Stimulated activated CD8-positive, alpha-beta memory T cell treated with anti-CD3 and anti-CD28 coated beads, Interleukin-2, amount 100 ng/mL, for 1 hour (primary cell): ENCODE measurements at places on chromosomes 1 and 21.

DNA sequence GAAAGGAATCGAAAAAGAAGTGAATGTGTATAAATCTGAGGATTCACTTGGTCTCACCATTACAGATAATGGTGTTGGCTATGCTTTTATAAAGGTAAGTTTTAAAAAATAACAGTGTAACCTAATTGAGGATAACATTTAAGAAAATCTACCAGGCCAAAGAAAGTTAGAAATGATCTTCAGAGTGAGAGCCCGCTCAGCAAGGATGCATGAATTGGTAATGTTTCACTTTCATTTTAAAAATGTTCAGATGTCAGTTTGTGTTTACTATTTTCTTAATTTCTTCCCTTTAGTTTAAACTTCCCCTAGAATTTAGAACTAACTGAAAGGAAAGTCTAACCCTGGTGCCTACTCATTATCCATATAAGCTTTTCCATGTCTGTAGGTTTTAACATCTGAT, 35.0 kb downstream of the GIPC2 start:
- DNase-seq: no peak

- no peak for DNase-seq
Observed at GRCh38 chr1:156346636-156347035, 8.3 kb downstream of the TSACC start.

DNA sequence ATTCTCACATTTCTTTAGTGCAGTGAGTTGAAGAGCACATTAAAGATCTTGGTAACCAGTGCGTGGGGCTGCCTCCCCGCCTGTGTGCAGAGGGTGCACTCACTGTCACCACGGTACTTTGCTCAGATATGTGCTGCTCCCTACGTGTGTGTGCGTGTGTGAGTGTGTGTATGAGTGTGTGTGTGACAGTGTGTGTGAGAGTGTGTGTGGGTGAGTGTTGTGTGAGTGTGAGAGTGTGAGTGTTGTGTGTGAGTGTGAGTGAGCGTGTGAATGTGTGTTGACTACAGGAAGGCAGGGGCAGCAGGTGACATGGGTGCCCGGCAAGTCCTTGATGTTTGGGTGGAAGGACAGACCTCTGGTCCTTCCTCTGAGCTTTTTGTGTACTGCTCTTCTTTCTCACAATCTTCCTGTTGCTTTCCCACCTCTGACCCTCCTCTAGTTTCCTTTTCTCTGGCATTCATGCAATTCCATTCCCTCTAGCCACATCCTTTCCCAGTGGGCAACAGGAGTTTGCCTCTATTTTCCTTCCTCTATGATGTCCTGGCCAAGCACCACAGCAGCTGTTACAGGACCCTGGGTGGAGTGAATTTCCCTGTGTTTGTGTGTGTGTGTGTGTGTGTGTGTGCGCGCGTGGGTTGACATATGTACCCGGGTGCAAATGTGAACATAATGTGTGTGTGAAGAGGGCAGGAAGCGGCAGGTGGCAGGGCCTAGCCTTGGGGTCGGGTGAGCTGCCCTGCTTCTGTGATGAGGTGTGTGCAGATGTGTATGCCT, 19.8 kb downstream of the LHX4 start:
- no peak for DNase-seq

- DNase-seq: no peak
Observed at GRCh38 chr21:42174173-42174572, 44.8 kb upstream of the ABCG1 start.

- DNase-seq: no peak
Observed at GRCh38 chr1:39752703-39753102, 14.0 kb downstream of the PPIE start.

DNA sequence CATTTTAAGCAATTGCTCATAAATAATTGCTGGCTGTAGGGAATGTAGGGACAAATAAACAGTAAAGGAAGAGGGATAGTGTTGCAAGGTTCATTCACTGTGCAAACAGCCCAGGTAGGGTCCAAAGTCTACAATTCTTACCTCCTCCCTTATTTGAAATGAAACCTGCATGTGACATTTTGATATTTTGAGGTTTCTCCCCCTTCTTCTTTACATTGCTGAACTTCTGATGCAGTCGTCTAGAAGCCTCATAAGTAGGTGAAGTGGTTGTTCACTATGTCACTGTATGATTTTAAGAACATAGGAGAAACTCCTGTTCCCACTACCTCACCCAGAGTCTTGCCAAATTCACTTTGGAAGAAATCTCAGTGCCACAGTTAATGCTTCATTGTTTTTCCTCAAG, 16.1 kb downstream of the F5 start:
- no peak for DNase-seq

- DNase-seq: no peak
Observed at GRCh38 chr1:17904290-17904689, 149.2 kb downstream of the ACTL8 start.

DNA sequence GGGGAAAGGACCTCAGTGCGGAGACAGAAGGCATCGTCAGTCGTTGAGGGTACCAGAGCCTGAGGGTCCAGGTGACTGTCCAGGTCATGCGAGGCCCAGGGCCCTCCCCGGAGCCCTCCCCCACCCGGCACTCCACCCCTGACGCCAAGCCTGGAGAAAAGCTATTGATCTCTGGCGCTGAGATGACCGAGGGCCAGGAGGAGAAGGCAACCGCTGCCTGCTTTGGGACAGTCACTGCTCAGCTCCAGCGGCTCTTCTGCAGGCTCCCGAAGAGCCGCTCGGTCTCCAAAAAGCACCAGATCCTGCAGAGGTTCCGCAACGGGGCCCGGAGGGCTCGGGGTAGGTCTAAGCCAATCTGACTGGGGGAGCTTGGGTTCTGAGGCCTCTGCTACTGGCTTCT, 10.9 kb downstream of the RASSF5 start:
- no peak for DNase-seq

GRCh38 chr21:36184545-36184944, 27.9 kb downstream of the DOP1B start:
- no peak for DNase-seq

DNA sequence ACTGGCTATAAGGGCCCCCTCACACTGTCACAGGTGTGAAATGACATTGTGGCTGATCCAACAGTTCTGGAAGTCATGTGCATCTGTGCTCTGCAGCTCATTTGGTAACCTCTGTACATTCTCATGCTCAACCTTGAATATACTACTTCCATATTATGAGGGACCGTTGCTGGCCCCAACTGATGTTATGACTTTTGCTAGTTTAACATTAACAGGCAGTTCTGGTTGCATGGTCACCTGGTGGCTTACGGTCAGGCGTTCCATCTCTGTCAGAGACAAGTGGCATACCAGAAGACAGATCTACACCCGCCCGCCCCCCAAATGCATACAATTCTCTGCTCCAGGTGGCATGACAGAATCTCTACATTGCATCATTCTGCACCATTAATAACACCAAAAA, 6.0 kb upstream of the DIP2A start:
- DNase-seq: no peak

DNA sequence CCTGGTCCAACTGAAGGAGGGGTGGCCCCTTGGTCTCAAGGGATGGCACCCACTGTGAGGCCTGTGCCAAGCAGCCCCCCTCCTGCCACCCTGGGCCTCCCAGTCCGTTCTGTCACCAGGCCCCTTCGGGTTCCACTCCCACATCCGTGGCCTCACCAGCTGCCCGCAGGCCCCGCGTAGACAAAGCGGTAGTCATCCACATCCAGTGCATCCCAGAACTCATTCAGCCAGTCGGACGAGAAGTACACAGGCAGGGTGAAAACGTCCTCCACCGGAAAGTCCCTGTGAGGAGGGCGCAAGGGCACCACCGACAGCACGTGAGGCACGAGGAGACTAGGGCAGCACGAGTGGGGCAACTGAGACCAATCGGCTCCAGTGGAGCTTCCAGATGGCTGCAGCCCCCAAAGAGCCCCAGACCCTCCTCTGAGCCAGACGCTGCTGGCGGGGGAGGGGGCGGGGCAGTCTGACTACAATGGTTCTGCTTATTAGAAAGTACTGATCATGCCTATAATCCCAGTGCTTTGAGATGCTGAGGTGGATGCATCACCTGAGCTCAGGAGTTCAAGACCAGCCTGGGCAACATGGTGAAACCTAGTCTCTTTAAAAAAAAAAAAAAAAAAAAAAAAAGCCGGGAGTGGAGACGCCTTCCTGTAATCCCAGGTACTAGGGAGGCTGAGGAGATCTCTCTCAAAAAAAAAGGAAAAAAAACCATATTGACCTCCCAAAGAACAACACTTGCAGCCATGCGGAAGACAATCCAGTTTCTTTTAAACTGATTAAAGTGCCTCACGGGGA, 1.2 kb downstream of the JMJD4 start:
- no peak for DNase-seq

DNA sequence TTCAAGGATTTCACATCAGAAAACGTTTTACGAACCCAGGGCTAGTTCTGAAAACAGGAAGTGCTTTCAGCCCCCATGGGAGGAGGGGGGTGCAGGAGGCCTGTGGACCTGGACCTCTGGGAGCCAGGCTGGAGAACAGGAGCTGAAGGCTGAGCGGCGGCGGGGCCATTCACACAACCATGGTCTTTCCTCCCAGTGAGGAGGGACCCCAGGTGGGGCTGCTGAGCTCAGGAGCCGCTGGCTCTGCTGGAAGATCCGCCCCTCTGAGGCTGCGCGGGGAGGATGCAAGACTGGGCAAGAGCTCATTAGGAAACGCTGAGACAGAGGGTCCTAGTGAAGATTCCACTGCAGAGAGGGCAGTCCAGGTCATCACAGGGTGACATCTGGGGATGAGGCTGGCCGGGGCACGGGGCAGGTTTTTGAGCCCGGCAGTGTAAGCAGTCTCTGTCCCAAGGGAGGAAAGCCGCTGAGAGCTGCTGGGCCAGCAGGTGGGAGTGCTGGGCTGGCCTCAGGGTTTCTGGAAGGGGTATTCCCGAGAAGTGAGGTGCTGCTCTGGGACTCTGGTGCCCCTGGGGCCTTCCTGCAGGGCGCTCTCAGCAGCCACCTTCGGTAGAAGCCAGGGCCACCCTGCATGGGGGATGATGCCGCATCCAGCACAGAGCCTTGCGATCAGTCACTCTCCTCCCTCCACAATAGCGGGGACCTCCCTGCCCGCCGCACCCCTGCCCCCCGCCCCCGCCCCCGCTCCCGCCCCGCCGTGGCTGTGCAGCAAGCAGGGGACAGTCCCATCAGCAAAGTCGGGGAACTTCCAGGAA, 7.5 kb downstream of the MX2 start:
- no peak for DNase-seq

GRCh38 chr1:164731161-164731876, 172.3 kb downstream of the PBX1 start:
- no peak for DNase-seq

GRCh38 chr1:91928026-91928425, 21.2 kb upstream of the BRDT start:
- no peak for DNase-seq

DNA sequence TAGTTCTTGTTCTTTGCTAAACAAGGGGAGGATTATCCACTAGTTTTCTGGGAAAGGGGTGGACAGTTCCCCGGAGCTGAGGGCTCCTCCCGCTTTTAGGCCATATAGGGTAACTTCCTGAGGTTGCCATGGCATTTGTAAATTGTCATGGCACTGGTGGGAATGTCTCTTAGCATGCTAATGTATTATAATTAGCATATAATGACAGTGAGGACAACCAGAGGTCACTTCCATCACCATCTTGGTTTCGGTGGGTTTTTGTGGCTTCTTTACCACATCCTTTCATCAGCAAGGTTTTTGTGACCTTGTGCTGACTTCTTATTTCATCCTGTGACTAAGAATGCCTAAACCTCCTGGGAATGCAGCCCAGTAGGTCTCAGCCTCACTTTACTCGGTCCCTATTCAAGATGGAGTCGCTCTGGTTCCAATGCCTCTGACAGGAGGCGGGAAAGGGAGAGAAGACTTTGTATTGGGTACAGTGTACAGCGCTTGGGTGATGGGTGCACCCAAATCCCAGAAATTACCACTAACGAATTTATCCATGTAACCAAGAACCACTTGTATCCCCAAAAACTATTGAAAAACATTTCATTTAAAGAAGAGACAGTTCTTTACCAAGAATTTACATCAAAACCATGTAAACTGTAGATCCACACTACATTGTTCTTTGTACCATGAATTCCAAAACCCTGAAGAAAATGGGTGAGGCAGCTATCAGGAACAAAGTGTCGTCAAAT, 8.7 kb upstream of the SLC2A5 start:
- DNase-seq: no peak

DNA sequence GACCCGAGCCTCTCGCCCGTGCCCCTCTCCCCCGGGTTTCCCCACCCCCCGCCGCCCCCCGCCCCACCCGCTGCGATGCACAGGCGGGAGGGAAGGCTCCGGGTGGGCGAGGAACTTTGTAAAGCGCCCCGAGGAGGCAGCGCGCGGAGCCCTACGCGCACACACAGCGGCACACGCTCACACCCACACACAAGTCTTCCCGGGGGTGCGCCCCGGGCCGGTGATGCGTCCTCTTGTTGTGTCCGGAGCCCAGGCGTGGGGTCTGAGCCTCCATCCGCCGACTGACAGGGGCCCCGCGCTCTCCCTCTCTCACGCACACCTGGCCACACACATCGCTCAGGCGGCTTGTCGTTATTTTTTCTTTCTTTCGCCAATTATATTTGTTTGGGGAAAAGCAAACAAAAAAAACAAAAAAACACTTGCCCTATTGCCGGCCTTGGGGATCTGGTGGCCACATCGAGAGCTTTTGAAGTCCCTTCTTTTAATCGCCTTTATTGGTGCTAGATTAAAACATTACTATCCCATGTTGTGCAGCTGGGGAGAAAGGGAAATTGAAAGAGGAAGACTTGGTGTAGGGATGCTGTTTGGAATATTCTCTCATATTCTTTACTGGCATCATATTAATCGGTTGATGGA, 770 bp downstream of the NTNG1 start:
- DNase-seq: no peak

- DNase-seq: no peak
Observed at GRCh38 chr1:15332952-15333715, 76.6 kb upstream of the EFHD2 start.

DNA sequence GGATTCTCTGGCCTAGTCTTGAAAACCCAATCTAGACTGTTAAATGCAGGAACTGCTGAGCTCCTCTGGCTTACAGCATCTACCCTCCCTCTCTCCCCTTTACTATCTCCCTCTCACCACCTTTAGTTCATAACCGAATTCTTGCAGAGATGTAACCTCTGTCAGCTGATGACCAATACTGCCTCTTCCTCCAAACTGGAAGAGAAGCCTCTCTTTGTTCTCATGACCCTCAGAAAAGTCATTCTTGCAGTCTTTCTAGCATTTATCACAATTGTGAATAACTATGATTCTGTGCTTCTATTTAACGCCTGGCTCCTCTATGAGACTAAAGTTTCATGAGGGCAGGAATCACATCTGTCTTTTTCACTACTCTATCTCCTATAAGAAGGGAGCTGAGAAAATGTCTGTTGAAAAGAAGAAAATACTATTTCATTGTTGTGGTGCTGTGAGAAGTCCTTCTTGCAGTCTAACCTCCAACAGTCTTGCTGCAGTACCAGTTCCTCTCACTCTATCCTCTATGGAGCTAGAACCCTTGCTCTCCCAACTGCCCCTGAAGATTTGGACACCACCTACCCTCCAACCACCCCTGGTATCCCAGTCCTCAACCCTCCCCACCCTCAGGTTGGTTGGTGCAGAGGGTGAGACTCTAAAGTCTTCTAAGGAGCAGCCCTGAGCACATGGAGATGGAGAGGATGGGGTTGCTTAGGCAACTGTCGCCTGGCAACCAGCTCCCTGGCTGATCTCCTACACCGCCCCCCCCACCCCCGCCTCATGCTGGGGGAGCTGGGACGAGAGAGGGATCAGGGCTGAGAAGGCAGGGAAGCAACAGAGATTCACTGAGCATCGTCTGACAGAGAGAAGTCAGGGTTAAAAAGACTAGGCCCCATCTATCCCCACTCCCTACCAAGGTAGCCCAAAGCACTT, 13.9 kb downstream of the MEF2D start:
- DNase-seq: no peak
